ENCODE measurements at places on chromosomes 16 and 17. TPM values are rescaled to one million over a fixed set of nuclear protein-coding genes. Genes with fewer than 3 reads are reported as not detected.

DNA sequence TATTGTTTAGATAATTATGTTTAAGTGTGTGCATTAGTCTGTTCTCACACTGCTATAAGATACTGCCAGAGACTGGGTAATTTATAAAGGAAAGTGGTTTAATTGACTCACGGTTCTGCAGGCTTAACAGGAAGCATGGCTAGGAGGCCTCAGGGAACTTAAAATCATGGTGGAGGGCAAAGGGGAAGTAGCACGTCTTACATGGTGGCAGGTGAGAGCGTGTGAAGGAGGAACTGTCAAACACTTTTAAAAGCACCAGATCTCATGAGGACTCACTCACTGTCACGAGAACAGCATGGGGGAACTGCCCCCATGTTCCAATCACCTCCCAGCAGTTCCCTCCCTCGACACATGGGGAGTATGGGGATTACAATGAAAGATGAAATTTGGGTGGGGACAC lies 203.5 kb upstream of the GOT2 start:
- no peak for DNase-seq

DNA sequence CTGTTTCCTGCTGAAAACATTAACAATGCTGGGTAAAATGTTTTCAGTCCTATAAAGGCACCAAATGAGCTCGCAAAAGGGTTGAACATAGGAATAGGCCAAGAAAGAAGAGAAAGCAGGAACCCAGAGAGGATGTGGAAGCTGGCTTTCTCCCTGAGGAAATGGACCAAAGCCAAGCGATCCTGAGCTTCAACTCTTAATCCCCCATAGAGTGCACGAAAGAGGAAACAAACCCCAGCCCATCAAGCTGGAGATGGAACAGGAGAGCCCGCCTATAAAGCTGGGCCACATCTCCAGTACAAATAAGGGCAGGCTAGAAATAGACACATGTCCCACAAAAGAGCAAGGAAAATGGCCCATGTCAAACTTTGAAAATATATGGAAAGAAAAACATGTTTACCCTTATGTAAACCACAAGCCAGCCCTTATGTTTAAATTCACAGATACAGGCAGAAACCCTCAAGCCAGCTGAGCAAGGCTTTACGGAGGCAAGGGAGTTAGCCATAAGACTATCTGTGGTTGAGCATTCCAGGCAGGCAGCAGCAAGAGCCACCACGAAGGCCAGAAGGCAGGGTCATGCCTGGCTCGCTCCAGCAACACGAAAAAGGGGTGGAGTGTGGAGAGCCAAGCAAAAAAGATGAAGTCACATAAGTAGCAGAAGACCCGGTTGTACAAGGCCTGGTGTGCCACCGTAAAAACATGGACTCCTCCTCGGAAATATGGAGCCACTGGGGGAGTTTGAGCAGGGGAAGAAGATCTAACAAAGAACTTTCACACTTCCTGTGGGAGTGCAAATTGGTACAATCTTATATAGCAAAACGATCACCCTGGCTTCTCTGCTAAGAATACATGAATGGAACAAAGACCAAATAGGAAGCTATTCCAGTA lies 27.8 kb downstream of the COPRS start:
- no peak for DNase-seq

TBX21 gene
- not detected for total RNA-seq

- DNase-seq: peak; percentile 23
Measured at GRCh38 chr16:84294531-84295142, at the start of gene WFDC1. Gene WFDC1 (plus strand): TSS chr16:84294878. CDS start chr16:84294972, 94 bp downstream.

- DNase-seq: no peak
Measured at GRCh38 chr16:75218256-75219076, at the start of gene CTRB1. Gene CTRB1 (plus strand): TSS chr16:75218988. CDS start chr16:75219008, 20 bp downstream.

DNA sequence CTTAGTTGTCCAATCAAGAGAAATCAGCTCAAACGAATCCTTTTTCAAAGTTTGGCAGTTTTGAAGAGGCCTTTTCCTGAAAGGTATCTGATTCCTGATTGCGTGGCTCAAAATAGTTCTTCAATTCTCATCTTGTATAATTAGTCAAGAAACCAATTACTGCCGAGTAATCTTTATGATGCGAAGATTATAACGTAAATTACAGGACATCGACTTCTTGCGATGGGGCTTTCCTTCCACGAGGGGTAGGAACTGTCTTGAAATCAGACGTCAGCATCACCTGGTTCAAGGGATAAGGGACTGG lies 644 bp upstream of the ARL2BP start:
- no peak for DNase-seq

DNA sequence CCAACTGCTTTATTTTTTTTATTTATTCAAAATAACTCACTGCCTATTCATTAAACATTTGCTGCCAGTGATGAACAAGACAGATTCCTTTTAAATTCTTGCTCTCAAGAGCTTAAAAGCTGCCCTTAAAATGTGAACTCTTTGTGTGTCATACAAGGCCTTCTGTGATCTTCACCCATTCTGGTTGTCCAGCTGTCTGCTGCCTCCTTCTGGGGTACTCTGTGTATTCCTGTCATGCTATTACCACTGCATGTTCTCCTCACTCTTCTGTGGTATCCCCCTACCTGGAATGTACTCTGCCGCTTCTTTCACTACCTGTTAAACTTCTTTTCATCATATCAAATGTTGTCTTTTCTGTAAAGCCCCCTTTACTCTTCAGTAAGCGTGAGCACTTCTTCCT lies 165.8 kb downstream of the CHD9 start:
- DNase-seq: peak; percentile 77

DNA sequence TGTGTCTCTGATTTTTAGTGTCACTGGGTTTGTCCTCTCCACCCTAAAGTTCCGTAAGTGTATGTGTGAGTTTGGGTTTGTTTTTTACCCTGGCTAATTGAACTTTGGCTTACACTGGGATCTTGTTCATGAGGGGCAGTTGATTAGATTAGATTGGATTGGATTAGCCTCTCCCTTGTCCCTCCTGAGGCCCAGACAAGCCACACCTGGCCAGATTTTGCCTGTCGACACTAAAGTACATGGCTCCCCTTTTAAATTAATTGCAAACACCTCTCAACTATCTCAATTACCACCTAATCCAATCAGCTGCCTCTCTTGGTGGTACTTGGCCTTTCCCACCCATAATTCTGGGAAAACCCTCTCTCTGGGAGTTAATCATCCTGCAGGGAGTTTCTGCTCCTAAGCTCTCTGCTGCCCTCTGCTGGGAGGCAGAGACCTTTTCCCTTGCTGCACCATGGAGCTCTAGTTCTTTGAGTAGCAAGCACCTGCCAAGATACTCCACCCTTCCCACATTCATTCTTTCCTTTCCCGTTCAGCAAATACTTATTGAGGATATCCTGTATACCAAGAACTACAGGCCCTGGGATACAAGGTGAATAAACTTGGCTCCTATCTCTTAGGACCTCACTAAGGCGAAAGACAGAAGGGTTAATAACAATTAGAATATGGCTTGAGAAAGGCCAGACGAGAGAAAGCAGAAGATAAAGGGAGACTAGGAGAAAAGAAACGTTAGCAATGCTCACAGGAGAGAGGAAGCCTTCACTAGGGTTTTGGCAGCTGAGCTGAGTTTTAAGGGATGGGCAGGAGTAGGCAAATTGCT lies 60.0 kb upstream of the MPHOSPH6 start:
- DNase-seq: peak; percentile 90

GRCh38 chr17:55567240-55568214 lies 56.3 kb upstream of the SMIM36 start:
- DNase-seq: no peak

GRCh38 chr17:1180958-1181752 lies 1.4 kb upstream of the ABR start:
- DNase-seq: no peak

TRIM25 gene
- total RNA-seq: 51.0 TPM

GRCh38 chr17:33028778-33029177 lies 37.1 kb downstream of the SPACA3 start:
- DNase-seq: no peak

MYCBPAP gene
- 0.42 TPM for total RNA-seq

DNA sequence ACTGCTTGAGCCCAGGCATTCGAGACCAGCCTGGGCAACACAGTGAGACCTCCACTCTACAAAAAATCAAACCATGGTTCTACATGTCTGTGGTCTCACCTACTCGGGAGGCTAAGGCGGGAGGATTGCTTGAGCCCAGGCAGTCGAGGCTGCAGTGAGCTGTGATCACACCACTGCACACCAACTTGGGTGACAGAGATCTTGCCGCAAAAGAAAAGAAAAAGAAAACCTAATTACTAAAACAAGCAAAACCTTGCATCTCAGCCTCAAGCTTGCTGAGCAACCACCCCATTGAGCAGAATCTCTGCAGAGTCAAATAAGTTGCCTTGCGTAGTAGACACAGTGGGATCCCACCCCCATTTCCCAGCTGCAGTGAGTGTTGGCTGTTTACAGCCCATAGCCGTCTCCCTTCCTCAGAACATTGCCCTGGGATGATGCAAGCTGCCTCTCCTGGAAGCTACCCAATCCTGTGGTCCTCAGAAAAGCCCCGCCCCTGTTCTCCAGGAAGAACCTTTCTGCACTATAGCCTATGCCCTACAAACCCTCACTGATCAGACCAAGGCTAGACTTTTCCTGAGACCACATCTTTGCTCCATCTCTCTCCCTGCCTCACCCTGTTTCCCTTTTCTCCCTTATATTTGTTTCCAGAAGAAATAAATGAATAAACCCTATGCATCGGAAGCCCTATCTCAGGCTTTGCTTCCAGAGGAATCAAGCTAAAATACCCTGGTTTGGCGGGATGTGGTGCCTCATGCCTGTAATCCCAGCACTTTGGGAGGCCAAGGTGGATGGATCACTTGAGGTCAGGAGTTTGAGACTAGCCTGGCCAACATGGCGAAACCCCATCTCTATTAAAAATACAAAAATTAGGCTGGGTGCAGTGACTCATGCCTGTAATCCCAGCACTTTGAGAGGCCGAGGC lies 16.7 kb upstream of the ERN2 start:
- DNase-seq: no peak

GRCh38 chr16:80009971-80010659 lies 409.6 kb upstream of the MAF start:
- DNase-seq: no peak

DNA sequence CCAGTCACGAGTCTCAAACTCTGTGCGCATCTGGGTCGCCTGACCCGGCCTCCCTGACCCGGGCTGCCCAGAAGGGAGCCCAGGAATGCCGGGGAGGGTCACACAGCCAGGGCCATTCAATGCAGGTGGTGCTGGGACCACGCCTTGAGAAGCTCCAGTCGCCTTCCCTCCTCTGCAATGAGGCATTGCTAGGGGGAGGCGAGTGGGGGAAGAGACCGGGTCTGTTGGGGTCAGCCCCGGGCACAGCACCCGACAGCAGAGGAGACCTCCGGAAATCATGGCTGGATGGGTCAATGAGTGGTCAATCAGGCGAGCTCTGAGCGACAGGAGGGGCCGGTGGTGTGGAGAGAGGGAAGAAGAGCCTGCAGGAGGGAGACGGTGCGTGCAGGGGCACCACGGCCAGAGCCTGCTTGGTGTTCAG lies 13.3 kb downstream of the JPH3 start:
- no peak for DNase-seq

GRCh38 chr16:88741368-88741767 lies 35.1 kb downstream of the CTU2 start:
- DNase-seq: no peak

NDUFB10 gene
- 149 TPM for total RNA-seq

DNA sequence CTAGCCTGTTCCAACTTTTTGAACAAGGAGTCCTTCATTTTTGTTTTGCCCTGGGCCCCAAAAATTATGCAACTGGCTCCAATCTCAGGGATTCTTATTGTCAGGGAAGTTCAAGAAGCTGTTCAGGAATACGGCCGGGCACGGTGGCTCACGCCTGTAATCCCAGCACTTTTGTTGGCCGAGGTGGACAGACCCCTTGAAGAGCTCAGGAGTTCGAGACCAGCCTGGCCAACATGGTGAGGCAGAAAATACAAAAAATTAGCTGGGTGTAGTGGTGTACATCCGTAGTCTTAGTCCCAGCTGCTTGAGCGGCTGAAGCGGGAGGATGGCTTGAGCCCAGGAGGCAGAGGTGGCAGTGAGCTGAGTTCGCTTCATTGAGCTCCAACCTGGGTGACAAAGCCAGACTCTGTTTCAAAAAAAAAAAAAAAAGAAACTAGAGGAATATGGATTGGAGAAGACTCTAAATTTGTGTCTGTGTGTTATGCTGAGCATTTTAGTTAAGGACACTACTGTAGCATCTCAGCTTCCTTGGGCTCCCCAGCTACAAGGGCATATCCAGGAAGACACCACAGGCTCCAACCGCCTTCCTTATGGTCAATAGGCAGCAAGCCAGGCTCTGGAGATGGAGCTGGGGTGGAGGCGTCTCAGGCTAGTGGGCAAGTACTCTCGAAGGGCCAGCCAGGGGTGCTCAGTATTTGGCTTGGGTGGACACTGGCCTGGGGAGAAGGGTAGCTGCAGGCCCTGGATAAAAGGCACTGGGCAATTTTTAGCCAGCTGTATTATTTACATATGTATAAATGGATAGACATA lies 56.8 kb upstream of the CREBBP start:
- DNase-seq: no peak

DNA sequence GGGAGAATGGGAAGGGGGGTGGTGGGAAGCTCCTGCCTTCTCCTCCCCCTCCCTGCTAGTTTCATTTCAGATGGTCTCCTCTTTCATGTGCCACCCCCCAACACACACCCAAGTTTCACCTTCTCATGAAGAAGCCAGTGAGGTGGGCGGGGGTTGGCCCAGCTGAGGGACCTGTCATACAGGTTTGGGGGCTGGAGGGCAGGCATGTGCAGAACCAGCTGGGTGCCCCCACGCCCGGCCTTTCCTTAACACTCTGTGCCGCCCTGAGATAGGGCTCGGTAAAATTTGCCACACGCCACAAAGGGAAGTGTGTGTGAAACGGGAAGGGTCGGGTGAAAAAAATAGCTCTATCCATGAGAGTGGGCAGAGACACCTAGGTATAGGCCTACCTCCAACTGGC lies 57.4 kb downstream of the PIPOX start:
- no peak for DNase-seq

GRCh38 chr17:76683921-76684745 lies 26.6 kb downstream of the MXRA7 start:
- no peak for DNase-seq

DNA sequence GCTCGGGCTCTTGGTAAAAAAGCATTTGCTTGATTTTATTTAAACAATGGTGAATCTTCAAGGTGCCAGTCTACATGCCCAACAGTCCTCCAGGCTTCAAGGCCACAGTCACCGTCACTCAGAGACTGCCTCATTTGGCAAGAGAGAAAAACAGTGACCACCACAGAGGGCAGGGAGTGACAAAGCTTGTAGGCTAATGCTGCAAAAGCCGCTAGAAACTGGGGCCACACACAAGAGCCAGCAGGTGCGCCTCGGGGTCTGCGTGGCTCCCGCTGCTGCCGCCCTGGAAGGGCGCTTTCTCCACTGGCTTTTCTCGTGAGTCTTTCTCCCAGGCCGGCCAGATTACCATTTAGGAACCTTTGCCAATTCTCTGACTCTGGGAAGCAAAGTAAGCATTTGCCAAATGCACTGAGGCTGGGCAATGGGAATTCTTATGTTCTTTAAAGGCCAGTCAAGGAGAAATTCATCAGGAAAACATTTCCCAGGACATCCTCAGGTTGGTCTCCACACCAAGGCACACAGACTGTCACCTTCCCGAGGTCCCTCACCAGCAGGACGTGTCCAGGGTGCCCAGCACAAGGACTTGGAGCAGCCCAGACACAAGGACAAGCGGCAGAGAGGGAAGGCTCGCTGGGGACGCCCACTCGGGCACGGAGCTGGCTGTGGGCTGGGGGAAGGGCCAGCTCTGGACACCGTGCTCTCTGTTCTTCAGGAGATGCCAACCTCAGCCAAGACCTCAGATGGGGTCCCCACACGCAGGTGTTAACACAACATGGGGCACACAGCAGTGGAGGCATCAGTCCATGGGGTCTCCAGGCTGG lies 12.5 kb upstream of the C16orf95 start:
- DNase-seq: no peak

HEXIM1 gene
- total RNA-seq: 11.0 TPM

MT1H gene
- total RNA-seq: not detected

- no peak for DNase-seq
Measured at GRCh38 chr16:17246974-17247732, 223.6 kb downstream of the XYLT1 start.

LRRC36 gene
- not detected for total RNA-seq

Data from dermis blood vessel endothelial cell (primary cell).